ENCODE measurements at places on chromosomes 6 and 20. TPM values are rescaled to one million over a fixed set of nuclear protein-coding genes. Genes with fewer than 3 reads are reported as not detected.

DNA sequence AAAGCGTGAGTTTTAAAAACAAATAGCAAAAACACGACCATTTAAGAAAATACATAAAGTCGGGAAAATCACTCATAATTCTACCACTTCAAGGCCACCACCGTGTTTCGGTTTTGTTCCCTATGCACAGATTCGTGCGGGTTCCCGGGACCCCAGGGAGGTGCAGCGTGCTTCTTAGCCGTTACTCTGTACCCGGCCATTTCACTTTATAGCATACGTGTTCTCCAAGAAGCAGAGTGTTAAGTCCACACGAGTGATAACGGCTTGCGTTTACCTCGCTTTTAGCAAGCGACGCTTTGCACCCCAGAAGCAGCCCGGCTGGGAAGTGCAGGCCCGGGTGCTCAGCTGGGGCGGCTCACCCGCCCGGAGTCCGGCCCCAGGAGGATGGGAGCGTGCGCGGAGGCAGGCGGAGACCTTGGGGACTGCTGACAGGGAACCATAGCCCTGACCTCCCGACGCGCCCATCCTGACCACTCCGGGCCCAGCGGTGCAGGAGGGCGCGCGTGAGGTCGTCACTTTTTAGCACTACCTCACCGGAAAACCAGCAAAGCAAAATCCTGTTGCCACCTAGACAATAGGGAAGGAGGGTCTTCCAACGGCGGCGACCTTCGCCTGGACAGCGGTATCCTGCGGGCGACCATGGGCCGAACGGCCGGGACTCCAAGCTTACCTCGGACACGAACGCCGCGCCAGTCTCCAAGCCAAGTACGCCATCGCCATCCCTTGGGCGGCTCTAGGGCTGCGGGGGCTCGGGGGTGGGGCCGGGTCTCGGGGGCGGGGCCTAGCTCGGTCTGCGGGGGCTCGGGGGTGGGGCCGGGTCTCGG lies at the start of gene ECI2:
ECI2 (minus strand) TSS at position 735 of the 824 bp plus-strand sequence; CDS start at position 720, 15 bp downstream.
- H3K27ac ChIP-seq, result peak within 1 kb of the TSS; percentile 90
- H3K36me3 ChIP-seq, result peaks cover 26% of the 10 kb centered on the region
- H3K4me3 ChIP-seq, result peak within 1 kb of the TSS; percentile 91
- H3K4me1 ChIP-seq, result peaks cover 31% of the 10 kb centered on the region
- peak; percentile 48 for DNase-seq

- DNase-seq, result no peak
- H3K36me3 ChIP-seq, result no peaks in the 10 kb centered on the region
- no peaks in the 10 kb centered on the region for H3K4me1 ChIP-seq
- H3K27ac ChIP-seq, result no peak overlapping the region
- H3K27me3 ChIP-seq, result peaks cover 29% of the 10 kb centered on the region
- H3K4me3 ChIP-seq, result no peak overlapping the region
Observed at GRCh38 chr6:16190214-16190613, 48.2 kb upstream of the GMPR start.

DNA sequence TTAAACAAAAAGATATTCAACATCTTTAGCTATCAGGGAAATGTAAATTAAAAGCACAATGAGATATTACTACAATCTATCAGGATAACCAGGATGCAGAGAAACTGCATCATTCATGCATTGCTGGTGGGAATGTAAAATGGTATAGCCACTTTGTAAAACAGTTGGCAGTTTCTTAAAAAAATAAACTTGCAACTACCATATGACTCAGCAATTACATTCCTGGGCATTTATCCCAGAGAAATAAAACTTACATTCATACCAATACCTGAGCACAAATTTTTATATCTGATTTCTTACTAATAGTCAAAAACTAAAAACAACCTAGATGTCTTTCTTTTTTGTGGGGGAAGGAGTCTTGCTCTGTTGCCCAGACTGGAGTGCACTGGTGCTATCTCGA lies 190.3 kb upstream of the TAB2 start:
- no peak overlapping the region for H3K27ac ChIP-seq
- peaks cover 43% of the 10 kb centered on the region for H3K4me1 ChIP-seq
- DNase-seq, result peak; percentile 40
- H3K27me3 ChIP-seq, result peaks cover 7% of the 10 kb centered on the region
- 0 out of 2 replicates have a peak, but pooled peaks cover 5% of the 10 kb centered on the region for H3K36me3 ChIP-seq

- H3K4me3 ChIP-seq, result no peak overlapping the region
- DNase-seq, result peak; percentile 40
- peaks cover 27% of the 10 kb centered on the region for H3K4me1 ChIP-seq
- H3K36me3 ChIP-seq, result no peaks in the 10 kb centered on the region
Observed at GRCh38 chr6:133553652-133554051, 312.5 kb downstream of the EYA4 start.

- peaks cover 42% of the 10 kb centered on the region for H3K27me3 ChIP-seq
- no peaks in the 10 kb centered on the region for H3K36me3 ChIP-seq
- H3K27ac ChIP-seq, result peak overlapping the region; percentile 51
- peaks cover 33% of the 10 kb centered on the region for H3K4me1 ChIP-seq
Observed at GRCh38 chr20:57902473-57902872, 192.7 kb upstream of the PMEPA1 start.

GRCh38 chr20:63826753-63827152 lies 4.3 kb downstream of the ZBTB46 start:
- peaks cover 13% of the 10 kb centered on the region for H3K4me1 ChIP-seq
- peaks cover 19% of the 10 kb centered on the region for H3K27me3 ChIP-seq
- H3K27ac ChIP-seq, result no peak overlapping the region
- H3K4me3 ChIP-seq, result no peak overlapping the region
- peaks cover 5% of the 10 kb centered on the region for H3K36me3 ChIP-seq
- DNase-seq, result no peak

- no peak for DNase-seq
- peaks cover 7% of the 10 kb centered on the region for H3K27me3 ChIP-seq
- H3K27ac ChIP-seq, result no peak overlapping the region
- H3K4me1 ChIP-seq, result no peaks in the 10 kb centered on the region
- no peak overlapping the region for H3K4me3 ChIP-seq
- no peaks in the 10 kb centered on the region for H3K36me3 ChIP-seq
Observed at GRCh38 chr6:89574910-89575561, 63.5 kb downstream of the LYRM2 start.

- H3K27ac ChIP-seq, result peak overlapping the region; percentile 64
- H3K4me1 ChIP-seq, result peaks cover 64% of the 10 kb centered on the region
- H3K36me3 ChIP-seq, result no peaks in the 10 kb centered on the region
- no peak for DNase-seq
- H3K27me3 ChIP-seq, result no peaks in the 10 kb centered on the region
Observed at GRCh38 chr20:34061695-34062094, 50.3 kb downstream of the EIF2S2 start.

DNA sequence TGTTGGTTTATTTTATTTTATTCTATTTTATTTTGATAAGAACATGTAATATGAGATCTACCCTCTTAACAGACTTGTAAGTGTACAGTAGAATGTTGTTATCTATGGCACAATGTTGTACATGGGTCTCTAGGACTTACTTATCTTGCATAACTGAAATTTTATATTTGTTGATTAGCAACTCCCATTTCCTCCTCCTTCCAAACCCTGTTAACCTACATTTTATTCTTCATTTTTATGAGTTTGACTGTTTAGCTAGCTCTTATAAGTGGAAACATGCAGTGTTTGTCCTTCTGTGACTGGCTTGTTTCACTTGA lies 37.9 kb upstream of the BCAS1 start:
- H3K27me3 ChIP-seq, result no peaks in the 10 kb centered on the region
- DNase-seq, result no peak
- H3K4me1 ChIP-seq, result peaks cover 14% of the 10 kb centered on the region

DNA sequence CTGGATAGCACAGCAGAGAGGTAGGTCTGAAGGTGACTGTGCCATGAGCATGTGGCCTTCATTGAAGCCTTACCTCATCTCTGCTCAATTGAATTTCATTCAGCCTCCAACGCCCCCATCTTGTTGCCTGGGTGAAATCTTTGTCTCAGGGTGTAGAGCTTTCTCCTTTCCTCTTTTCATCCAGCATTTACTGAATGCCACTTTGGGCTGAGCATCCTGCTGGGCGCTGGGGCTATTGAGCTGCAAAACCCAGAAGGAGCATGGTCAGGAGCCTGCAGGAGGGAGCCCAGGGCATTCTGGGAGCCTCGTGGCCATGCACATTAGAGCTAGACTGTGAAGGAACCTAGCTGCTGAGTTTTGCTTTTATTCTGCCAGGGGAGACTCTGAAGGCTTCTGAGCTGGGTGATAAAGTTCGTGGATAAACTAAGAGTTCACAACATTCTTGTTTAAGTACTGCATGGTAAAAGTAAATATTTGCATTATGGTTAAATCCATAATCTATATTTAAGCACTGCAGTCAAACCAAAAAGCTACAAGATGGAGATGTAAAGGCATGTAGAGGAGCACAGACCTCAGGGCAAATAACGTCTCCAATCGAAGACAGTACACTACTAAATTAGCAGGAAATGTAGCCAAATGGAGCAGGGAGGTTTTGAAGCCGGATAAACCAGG lies 13.2 kb upstream of the ASXL1 start:
- peaks cover 10% of the 10 kb centered on the region for H3K36me3 ChIP-seq
- H3K4me3 ChIP-seq, result no peak overlapping the region
- no peak for DNase-seq
- H3K27ac ChIP-seq, result no peak overlapping the region

The GLP1R gene
- total RNA-seq, result not detected

The DUSP15 gene
- total RNA-seq, result not detected

The C20orf202 gene
- not detected for total RNA-seq

The TMEM244 gene
- total RNA-seq, result not detected

The PRR18 gene
- not detected for total RNA-seq

The PROKR2 gene
- not detected for total RNA-seq

The CPXM1 gene
- not detected for total RNA-seq

All from HFFc6 (cell line).